CD4-positive, alpha-beta memory T cell (primary cell): ENCODE measurements at places on chromosomes 7 and 10. TPM values are rescaled to one million over a fixed set of nuclear protein-coding genes. Genes with fewer than 3 reads are reported as not detected.

ADAM12 gene
- polyA plus RNA-seq, result 1.9 TPM

PRF1 gene
- polyA plus RNA-seq, result 65.0 TPM

SPDYE9 gene
- polyA plus RNA-seq, result not detected

GRCh38 chr10:131081376-131081775 is 230.1 kb downstream of the TCERG1L start:
- no peak overlapping the region for H3K27ac ChIP-seq
- H3K4me1 ChIP-seq, result no peaks in the 10 kb centered on the region
- DNase-seq, result no peak
- H3K27me3 ChIP-seq, result no peaks in the 10 kb centered on the region
- H3K4me3 ChIP-seq, result no peak overlapping the region

DNA sequence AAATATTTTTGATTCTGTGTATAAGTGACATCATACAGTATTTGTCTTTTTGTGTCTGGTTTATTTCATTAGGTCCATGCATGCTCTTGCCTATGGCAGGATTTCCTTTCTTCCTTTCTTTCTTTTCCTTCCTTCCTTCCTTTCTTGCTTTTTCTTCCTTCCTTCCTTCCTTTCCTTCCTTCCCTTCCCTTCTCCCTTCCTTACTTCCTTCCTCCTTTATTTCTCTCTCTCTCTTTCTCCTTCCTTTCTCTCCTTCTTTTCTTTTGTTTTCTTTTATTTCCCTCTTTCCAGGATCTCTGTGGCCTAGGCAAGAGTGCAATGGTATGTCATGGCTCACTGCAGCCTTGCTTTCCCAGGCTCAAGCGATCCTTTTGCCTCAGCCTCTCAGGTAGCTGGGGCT is 31.4 kb upstream of the CALU start:
- no peaks in the 10 kb centered on the region for H3K27me3 ChIP-seq
- no peak overlapping the region for H3K27ac ChIP-seq
- no peaks in the 10 kb centered on the region for H3K36me3 ChIP-seq
- no peak overlapping the region for H3K4me3 ChIP-seq

DNA sequence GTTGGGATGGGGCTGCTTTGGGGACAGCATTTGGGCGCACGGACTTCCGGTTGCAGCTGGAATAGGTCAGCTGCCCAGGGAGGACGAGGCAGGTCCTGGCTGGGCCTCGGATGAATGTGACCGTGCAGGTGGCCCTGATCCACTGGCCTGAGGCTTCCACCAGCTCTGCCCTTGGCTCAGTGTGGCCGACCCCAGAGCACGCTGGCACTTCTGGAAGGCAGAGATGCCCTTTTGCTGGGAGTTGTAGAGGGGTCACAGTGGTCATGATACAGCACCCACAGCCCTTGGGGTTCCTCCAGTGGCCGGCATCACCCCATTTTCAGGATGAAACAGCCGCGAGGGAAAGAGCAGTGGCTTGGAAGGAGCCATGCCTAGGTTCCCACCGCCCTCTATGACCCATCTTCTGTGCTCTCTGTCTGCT is 19.0 kb downstream of the ADCY1 start:
- no peaks in the 10 kb centered on the region for H3K4me1 ChIP-seq
- no peak overlapping the region for H3K4me3 ChIP-seq
- H3K27ac ChIP-seq, result no peak overlapping the region
- no peaks in the 10 kb centered on the region for H3K36me3 ChIP-seq
- H3K27me3 ChIP-seq, result no peaks in the 10 kb centered on the region
- DNase-seq, result no peak

DNA sequence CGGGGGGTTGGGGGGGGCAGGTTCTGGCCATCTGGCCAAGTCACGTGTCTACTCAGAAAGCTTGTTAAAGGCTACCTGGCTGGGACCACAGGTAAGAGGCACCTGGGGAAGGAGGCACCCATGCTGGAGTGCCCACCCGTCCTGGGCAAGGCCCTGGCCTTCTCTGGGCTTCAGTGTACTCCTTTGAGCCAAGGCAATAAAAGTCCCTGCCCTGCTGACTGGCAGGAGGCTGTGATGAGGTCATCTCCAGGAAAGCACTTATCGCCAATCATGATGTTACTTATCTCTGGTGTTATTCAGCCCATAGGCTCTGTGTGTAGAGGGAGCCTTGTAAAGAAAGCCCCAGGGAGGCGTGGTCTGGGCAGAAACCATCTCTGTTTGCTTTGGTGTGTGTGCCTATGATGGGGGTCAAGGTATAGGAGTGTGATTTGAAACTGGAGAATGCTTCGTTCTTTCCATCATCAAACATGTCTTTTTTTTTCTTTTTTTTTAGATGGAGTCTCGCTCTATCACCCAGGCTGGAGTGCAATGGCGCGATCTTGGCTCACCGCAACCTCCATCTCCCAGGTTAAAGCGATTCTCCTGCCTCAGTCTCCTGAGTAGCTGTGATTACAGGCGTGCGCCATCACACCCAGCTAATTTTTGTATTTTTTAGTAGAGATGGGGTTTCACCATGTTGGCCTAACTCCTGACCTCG is 2.5 kb upstream of the CLDN4 start:
- DNase-seq, result no peak
- H3K36me3 ChIP-seq, result no peaks in the 10 kb centered on the region
- H3K27ac ChIP-seq, result no peak overlapping the region
- peaks cover 30% of the 10 kb centered on the region for H3K4me1 ChIP-seq
- no peaks in the 10 kb centered on the region for H3K27me3 ChIP-seq
- no peak overlapping the region for H3K4me3 ChIP-seq
